Motor neuron (in vitro differentiated cells): ENCODE measurements at places on chromosomes 5 and 9. TPM values are rescaled to one million over a fixed set of nuclear protein-coding genes. Genes with fewer than 3 reads are reported as not detected.

DNA sequence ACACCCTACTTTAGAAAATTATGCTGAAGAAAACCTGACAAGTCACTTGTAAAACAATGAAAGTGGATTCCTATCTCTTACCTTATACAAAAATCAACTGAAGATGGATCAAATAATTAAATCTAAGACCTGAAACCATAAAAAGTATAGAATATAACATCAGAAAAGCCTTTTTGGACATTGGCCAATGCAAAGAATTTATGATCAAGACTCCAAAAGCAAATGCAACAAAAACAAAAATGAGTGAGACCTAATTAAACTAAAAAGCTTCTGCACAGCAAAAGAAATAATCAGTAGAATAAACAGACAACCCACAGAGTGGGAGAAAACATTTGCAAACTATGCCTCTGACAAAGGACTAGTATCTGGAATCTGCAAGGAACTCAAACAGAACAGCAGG, 303.0 kb upstream of the CDH9 start:
- no peak for ATAC-seq

- no peak for ATAC-seq
These were observed 44.6 kb upstream of the FOXE1 start for GRCh38 chr9:97808415-97808814.

DNA sequence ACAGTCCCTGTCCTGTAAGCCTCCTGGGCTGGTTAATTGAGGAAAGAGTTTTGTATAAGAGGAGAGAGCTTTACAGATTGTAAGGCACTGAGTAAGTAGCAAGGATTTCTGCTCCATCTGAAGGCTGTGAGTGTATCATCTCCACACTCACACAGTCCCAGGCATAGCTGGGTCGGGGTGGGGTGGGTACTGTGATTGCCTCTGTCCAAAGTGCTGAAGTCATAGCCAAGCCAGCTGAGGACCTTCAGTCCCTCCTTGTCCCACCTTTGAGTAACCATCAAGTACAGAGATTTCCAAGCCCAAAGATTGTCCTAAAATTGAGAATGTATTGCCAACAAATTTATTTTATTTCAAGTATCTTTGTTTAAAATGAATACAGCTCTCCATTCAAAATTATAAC, 5.5 kb upstream of the DNAJB5 start:
- ATAC-seq = no peak

GRCh38 chr9:92036411-92036746, 78.8 kb downstream of the SPTLC1 start:
- no peak for ATAC-seq

PCDHB15 gene
- 2.6 and 4.5 TPM in 2 replicates for total RNA-seq

GRCh38 chr5:125874057-125874456, 549.2 kb upstream of the GRAMD2B start:
- ATAC-seq = no peak

DNAI1 gene
- 3.5 and 3.6 TPM in 2 replicates for total RNA-seq

- no peak for ATAC-seq
These were observed 315.2 kb downstream of the PSAT1 start for GRCh38 chr9:78612091-78612490.

DNA sequence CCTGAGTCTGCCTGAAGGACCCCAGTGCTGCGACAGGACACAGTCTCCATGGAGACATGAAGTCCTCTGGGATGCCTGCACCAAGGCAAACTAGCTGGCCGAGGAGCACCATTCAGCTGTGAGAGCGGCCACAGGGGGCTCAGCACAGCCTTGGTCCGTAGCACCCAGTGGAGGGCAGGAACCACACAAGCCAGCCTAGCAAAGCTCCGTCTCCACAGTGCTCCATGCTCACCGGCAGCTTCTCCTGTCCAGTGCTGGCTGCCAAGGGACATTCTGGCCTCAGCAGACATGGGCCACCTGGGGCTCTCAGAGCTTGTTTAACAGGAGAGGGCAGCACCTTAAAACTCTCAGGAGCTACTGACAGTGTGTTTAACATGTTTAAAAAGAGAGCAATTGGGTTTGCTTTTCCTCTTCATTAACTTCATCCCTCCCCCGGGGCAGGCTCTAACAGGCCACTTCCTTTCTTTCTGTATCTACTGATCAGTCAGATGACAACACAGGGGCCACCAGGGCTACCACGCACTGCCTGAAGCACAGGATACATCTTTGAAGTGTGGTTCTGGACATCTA, 57.0 kb downstream of the SECISBP2 start:
- no peak for ATAC-seq

DNA sequence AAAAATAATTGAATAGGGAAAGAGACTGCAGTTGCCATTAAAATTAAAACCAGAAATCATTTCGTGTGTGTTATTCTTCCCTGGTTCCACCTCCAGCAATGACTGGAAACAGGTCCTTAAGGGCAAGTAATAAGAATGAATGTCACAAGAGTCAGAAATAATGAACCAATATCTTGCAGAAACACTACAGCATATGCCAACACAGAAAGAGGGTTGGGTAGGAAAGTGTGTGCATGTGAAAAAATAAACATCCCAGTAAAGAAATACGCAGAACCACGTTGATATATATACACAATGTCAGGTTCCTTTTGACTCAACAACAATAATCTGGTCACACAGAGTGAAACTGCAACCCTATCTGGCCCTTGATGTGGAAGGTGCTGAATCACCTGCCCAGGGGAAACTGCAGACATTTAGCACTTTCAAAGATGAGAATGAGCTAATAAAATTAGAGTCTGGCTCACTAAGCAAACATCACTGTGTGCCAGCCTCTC, 15.0 kb downstream of the HMHB1 start:
- no peak for ATAC-seq

GRCh38 chr9:136947028-136947891, 2.2 kb downstream of the C8G start:
- no peak for ATAC-seq
